ENCODE measurements at places on chromosomes 6 and 20.
A peak's percentile ranks its signal among the peaks of the same experiment; 100 is the strongest.

DNA sequence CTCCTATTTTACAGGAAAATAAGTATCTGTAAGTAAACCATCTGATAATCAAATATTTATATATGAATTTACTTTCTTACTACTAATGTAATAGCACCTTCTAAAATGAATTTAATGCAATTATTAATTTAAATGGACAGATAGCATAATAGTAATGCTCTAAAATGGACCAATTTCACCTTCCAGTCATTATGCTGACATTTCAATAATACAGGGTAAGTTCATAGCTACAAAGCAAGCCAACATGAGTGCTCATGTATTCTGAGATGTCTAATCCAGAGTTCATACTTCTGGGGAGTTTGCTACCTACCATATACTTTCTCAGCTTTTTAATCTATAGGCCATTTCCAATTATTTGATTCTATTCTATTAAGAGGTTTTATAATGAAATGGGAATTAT lies 11.6 kb downstream of the ENPP5 start:
- DNase-seq: no peak

- no peak for DNase-seq
Observed at GRCh38 chr20:55004044-55004443, 528.7 kb downstream of the DOK5 start.

GRCh38 chr6:1399085-1399780 lies 9.9 kb downstream of the FOXF2 start:
- no peak for DNase-seq

GRCh38 chr20:58841539-58842264 lies 9.0 kb downstream of the GNAS-AS1 start:
- DNase-seq: no peak

- DNase-seq: no peak
Observed at GRCh38 chr6:118706702-118707101, 55.3 kb upstream of the CEP85L start.

- no peak for DNase-seq
Observed at GRCh38 chr20:18190338-18191233, 52.9 kb downstream of the KAT14 start.

DNA sequence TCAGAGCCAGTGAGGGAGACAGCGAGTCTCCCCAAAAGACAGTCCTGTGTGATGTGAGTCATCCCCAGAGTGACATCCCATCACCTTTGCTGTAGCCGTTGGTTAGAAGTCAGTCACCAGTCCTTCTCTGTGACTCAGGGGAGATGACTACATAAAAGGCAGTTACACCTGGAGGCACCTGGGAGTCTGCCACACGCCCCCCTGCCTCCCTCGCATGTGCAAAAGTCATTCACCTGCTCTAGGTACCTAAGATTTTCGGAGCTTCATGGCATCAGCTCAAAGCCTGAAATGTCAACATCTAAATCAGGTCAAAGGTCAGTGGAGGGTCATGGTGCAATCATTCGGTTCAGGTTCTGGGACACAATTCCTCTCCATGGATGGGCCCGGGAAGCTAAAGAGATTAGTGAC lies 50.3 kb downstream of the PRR18 start:
- DNase-seq: no peak

- DNase-seq: no peak
Observed at GRCh38 chr6:93393554-93394074, 25.7 kb downstream of the EPHA7 start.

- no peak for DNase-seq
Observed at GRCh38 chr6:148146717-148147462, 195.7 kb upstream of the SASH1 start.

DNA sequence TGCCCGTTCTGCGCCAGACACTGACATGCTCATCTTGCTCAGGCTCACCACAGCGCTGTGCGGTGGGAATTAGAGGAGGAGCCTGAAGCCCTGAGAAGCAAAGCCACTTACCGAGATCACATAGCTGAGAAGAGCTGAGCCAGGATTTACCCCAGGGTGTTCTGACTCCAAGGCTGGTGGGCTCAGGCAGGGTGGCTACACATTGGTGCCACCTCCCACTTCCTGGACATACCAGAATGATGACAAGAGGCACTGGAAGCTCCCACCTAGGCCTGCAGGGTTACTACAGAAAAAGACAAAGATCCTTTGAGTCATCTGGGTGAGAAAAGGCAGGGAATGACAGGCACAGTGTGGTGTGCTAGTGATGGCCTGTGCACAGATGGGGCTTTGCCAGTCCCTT lies 24.4 kb upstream of the FKBP1A start:
- DNase-seq: no peak

GRCh38 chr6:36094753-36095496 lies 35.4 kb upstream of the MAPK13 start:
- DNase-seq: peak; percentile 29

GRCh38 chr6:26033941-26034354 lies 53.3 kb upstream of the HFE start:
- DNase-seq: peak; percentile 47

DNA sequence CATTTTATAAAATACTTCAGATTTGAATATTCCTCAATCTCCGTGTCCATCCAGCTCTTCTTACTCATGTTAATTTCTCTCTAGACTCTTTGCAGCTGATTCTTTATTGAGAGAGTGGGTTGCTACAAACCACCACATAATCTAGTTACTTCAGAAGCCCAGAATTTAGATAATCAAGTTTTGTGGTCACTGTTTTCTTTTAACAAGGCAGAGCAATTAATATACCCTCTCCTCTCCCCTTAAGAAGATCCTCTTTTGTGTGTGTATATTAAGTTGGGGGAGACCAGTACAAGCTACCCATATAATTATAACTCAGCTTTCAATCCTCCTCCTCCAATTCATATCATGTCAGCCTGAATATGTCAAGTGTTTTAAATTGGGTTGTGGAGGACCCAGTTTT lies 95.1 kb downstream of the IRAK1BP1 start:
- DNase-seq: no peak

DNA sequence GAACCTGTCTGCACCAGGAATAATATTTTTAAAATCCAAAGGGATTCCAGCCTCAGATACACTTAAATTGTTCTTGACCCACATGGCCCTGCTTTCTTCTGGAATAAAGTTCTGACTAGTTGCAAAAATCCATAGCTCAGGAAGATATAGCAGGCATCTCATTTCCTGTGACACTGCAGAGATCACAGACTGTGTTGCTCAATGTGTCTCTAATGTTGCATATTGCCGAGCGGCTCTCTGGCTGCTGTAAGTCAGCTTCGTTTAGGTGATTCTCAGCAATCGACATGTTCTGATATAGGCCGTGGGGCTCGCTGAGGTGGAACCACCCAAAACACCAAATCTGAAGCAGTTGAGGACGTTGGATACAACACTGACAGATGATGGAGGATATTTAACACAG lies 498.3 kb upstream of the AGPAT4 start:
- no peak for DNase-seq

DNA sequence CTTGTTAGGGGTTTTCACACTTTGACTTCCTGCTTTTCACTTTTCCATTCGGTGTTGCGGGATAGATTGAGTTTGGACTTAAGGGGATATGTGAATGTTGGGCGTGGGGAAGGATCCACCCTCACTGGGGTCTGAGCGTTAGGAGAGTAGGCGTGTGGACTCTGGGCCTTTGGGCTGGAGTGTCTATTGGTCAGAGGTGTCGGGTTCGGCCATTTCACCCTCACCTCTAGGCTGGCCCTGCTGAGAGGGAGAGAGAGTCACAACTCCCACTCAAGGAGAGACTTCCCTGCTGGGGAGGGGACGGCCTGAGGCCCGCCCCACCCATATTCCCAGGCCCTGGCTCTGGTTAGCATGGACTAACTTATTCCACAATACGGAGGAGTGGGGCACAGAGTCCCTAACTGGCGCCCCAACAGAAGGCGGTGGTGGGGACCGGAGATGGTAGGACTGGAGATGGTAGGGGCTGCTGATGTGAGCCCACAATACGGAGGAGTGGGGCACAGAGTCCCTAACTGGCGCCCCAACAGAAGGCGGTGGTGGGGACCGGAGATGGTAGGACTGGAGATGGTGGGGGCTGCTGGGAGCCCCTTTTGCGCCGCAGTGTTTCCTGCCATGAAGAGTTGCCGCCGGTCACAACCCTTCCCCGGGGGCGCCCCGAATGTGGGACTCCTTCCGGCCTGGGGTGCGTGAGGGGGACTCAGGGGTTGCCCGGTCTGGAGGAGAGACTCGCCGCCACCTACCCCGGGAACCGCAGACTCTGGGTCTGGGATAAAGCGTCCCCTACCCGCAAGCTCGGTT lies 1.4 kb upstream of the PTPRA start:
- DNase-seq: no peak

DNA sequence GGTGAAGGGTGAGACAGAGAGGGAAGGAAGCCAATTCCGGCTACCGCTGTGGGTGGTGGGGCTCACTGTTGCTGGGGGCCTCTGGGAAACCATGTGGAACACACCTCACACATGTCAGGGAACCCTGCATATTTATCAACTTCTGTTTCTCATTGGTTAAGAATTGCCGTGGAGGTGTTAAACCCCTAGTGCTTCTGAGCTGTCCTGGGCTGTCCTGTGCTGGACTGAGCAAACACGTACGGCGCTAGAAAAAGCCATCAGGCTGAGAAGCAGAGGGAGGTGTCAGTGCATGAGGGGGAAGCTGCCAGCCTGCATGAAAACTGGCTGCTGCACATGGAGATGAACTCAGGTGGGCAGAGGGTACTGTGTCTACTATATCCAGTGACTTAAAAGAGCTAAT lies 103.9 kb upstream of the JAG1 start:
- DNase-seq: no peak

GRCh38 chr6:161370880-161371279 lies 97.0 kb upstream of the AGPAT4 start:
- no peak for DNase-seq

DNA sequence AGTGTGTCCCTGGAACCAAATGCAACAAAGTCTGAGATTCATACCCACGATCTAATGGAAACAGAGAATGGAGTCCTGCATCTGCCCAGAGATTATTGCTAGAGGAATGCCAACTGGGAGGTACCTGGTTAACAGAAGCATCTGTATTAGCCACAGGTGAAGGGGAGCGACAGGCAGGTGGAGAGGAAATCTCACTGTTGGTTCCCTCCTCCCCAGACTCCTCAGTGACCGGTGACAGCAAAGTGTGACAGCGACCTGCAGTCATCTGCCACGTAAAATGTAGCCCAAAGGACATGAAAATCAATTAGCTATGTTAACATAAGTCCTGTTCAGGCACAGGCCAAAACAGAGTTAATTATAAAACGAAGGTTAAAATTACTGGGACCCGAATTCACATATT lies 336.6 kb downstream of the SYNE1 start:
- no peak for DNase-seq

- no peak for DNase-seq
Observed at GRCh38 chr20:63290677-63291472, 2.1 kb upstream of the COL20A1 start.

GRCh38 chr6:122861594-122861993 lies 72.5 kb downstream of the SMPDL3A start:
- DNase-seq: no peak

DNA sequence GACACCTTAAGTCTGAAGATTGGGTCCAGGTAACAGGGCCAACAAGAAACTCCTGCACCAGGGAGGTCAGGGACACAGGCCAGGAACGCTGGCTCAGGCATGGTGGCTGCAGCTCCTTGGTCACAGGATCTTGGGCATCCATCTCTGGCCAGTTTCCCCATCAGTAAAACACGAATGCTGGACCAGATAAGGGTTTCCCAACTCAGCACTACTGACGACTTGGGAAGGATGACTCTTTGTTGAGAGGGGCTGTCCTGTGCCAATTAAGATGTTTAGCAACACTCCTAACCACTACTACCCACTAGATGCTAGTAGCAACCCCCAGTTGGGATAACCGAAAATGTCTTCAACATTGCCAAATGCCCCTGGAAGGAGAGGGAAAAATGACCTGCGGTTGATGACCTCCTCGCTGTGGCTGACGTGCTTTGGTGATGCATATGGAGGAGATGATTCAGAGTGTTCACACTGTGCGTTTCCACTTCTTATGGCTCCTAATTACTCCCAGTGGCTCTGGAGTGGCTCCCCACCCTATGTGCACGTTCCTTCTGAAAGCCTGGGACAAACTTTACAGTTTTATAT lies 261.9 kb downstream of the CDH26 start:
- DNase-seq: no peak

GRCh38 chr6:31737315-31737990 lies 1.1 kb upstream of the CLIC1 start:
- no peak for DNase-seq

DNA sequence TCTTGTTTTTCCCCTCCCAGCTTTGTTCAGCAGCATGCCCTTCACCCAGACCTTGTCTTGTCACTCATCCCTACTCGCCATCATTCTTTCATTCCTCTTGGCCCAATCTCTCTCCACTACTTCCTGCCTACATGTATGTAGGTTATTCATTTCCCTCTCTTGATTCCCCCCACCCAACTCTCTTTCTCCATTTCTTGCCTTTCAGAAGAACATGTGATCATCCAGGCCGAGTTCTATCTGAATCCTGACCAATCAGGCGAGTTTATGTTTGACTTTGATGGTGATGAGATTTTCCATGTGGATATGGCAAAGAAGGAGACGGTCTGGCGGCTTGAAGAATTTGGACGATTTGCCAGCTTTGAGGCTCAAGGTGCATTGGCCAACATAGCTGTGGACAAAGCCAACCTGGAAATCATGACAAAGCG lies 2.6 kb downstream of the HLA-DRA start:
- DNase-seq: no peak

DNA sequence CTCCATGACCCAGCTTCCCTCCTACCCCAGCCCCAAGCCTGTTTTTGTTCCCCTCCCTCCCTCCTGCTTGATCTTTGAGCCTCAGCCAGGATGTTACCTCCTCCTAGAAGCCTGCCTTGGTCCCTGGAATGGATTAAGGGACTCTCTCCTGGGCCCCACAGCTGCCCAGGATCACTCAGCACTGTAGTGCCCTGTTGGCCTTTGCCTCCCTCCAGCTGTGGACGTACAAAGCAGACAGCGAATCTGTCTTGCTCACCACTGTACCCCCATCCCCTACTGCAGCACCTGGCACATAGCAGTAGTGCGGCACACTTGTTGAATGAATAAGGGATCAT lies 11.8 kb upstream of the FAM110A start:
- DNase-seq: no peak

DNA sequence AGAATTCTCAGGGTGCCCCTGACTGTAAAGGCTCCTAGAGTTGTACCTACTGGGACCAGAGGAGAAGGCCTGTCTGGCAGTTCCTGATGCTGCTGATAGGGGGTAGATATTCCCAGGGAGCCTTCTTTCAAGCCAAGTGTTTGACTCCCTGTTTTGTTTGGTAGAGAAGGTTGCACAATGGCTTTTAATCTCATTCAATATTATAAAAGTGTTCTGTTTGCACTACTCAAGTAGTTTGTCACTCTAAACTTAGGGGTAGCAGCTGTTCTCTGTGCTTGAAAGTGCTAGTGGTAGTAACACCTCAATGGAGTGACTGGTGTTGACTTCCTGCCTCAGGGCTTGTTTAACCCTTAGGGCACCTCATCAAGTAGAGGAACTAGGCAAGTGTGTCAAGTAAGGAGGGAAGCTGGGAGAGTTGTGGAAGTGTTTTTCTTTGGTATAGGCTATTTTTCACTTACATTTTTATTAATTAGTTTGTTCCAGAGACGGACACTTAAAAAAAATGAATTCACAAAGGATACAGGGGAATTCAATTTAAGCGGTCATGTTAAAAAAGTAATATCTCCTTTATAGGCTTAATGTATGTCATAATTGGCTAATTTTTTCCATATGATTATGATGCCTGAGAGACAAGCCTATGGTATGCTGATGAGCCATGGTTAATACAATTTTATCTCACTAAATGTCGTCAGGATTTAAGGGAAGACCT lies 38.1 kb downstream of the BICRAL start:
- no peak for DNase-seq

- no peak for DNase-seq
Observed at GRCh38 chr6:113103634-113104361, 753.3 kb upstream of the MARCKS start.

All from ascending aorta (tissue), 2 donors.